ENCODE measurements at places on chromosomes 1 and 21. TPM values are rescaled to one million over a fixed set of nuclear protein-coding genes. Genes with fewer than 3 reads are reported as not detected.

DNA sequence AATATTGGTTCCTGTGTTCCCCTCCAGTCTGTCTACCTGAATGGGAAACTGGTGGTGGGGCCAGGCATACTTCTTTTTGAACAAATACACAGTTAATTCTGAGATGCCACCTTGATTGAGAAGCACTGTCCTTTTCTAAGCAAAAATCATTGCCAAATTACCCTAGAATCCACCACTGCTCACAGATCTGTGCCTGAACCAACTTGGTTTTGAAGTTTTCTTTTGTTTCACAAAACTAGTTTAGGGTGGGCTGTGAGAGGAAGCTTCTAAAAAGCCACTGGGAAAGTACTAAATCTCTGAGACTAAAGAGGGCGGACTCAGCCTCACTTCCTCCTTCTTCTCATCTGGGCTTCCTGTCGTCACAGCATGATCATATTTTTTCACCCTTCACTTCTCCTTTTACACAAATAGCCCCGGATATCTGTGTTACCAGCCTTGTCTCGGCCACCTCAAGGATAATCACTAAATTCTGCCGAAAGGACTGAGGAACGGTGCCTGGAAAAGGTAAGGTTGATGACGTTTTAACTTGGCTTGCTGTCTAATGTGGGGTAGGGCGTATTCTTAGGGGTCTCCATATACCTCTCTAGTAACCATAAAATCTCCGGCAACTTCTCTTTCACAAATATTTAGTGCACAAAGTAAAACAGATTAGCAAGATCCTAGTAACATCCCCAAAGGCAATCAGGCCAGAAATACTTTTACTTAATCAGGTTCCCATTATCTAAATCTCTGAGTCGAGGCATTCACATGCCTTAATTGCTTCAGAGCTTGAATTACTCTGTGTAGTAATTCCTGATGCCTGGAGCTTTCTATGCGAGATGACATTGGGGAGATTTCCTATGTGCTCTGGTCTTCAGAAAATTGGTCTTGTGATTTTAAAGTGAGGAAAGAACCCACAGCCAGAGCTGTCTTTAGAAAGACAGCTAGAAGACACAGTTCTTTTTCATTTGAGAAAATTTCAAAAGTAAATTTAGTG, at the start of gene CD53:
TSS of gene CD53 (plus strand) at position 404 of the 976 bp plus-strand sequence. CDS start 18,261 bp downstream, outside the sequence.
- H3K4me1 ChIP-seq: peaks cover 39% of the 10 kb centered on the region
- peak; percentile 62 for DNase-seq
- H3K36me3 ChIP-seq: peaks cover 39% of the 10 kb centered on the region

Gene CLCA4
- total RNA-seq: not detected

Gene SPRR1B
- not detected for total RNA-seq

DNA sequence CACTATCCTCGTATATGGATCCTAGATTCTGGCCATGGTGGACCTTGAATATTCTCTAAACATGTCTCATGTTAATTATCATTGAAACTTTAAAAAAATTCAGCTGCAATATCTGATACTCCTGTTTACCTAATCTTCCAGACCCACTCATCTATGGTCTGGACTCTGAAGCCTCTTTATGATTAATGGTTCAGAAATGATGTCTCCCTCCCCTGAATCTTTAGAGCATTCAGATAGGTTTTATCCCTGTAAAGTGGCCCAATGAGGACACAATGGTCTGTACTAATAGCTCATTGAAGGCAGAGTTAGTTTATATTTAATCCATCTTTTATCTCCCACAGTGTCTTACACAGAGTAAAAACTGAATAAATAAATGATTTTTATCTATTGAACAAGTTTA, 53.0 kb upstream of the DUSP10 start:
- peaks cover 2% of the 10 kb centered on the region for H3K36me3 ChIP-seq
- H3K27me3 ChIP-seq: no peaks in the 10 kb centered on the region
- H3K27ac ChIP-seq: peak overlapping the region; percentile 70

DNA sequence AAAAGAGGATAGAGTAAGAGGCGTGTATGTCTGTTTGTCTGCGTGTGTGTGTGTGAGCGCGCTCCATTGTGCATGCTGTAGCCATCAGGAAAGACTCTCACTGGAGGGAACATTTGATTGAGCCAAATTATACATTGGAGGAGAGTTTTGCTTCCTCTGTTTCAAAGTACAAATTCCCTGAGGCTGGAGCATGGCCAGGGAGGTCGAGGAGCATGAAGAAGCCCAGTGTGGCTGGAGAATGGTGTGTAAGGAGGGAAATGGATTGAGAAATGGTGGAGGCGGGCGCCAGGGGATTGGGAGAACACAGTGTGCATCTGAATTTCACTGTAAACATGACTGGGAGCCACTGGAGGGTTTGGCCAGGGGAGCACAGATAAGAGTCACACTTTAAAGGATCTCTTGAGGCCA, 22.1 kb upstream of the EFNA1 start:
- no peak for DNase-seq
- no peak overlapping the region for H3K4me3 ChIP-seq
- H3K27ac ChIP-seq: no peak overlapping the region
- no peaks in the 10 kb centered on the region for H3K36me3 ChIP-seq
- H3K4me1 ChIP-seq: no peaks in the 10 kb centered on the region

DNA sequence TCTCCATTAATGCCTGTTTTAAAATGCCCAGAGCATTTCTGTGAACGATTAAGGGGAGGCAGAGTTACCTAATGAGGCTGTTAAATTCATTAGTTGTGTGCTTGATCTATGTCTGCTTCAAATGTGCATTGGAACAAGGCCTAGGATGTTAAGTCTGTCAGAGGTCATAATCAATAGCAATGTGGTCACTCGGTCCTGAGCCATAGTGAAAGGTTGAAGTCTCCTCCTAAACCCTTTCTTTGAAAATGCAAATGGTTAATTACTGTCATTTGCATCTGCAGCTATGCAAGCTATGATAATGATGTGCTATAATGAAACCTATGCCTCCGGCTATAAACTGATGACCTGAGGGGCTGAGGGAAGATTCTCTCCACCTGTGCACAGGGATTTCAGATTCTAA, 114.2 kb upstream of the NR5A2 start:
- no peak overlapping the region for H3K27ac ChIP-seq
- H3K36me3 ChIP-seq: no peaks in the 10 kb centered on the region
- no peak for DNase-seq
- peaks cover 12% of the 10 kb centered on the region for H3K27me3 ChIP-seq

DNA sequence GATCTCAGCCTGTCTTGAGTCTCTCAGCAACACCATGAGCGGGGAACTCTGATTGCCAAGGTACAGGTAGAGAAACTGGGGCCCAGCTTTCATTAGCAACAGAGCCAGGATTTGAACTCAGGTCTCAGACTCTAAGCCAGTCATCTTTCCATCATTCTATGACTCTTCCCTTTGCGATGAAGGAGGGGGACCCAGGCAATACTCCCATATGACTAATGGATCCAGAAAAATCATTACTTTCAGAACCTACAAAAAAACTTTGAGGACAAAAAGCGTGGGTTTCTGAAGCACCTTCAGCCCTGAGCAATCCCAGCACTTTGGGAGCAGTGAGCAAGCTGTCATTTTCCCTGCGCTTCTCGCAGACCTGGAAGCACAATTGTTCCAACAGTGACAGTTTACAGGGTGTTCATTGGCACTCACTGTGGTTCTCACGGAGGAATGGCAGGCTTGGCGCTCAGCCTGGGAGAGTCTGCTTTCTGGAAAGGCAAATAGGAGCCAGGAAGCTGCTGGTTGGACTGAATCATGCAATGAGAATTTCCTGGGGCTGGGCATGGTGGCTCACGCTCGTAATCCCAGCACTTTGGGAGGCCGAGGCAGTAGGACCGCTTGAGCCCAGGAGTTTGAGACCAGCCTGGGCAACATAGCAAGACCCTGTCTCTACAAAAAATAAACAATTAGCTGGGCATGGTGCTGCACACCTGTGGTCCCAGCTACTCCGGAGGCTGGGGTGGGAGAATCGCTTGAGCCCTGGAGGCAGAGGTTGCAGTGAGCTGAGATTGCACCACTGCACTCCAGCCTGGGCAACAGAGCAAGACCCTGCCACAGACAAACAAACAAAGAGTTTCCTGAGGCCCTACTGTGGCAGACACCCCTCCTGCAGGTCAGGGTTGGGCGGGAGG, 40.1 kb downstream of the SLC2A7 start:
- DNase-seq: no peak
- no peaks in the 10 kb centered on the region for H3K36me3 ChIP-seq
- peak overlapping the region; percentile 62 for H3K27ac ChIP-seq
- H3K4me1 ChIP-seq: peaks cover 18% of the 10 kb centered on the region
- no peak overlapping the region for H3K4me3 ChIP-seq
- no peaks in the 10 kb centered on the region for H3K27me3 ChIP-seq

Gene TCHH
- not detected for total RNA-seq

DNA sequence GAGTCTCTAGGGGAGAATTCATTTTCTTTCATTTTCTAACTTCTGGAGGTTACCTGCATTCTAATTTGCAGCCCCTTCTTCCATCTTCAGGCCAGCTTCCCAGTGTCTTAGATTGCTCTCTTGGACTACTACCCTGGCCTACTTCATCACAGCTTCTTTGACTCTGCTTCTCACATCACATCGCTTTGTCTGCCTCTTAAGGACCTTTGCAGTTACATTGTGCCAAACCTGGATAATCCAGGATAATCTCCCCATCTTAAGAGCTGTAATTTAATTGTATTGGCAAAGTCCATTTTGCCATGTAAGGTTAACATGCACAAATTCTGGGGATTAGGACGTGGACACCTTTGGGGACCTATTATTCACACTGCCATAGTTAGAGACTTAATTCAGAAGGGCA, 18.4 kb downstream of the RNF2 start:
- no peak for DNase-seq
- no peak overlapping the region for H3K4me3 ChIP-seq
- H3K4me1 ChIP-seq: peaks cover 61% of the 10 kb centered on the region
- no peak overlapping the region for H3K27ac ChIP-seq
- peaks cover 13% of the 10 kb centered on the region for H3K36me3 ChIP-seq

- H3K4me3 ChIP-seq: no peak overlapping the region
- H3K27ac ChIP-seq: no peak overlapping the region
- H3K36me3 ChIP-seq: no peaks in the 10 kb centered on the region
- no peak for DNase-seq
- peaks cover 2% of the 10 kb centered on the region for H3K27me3 ChIP-seq
These were observed 28.0 kb upstream of the PLCH2 start for GRCh38 chr1:2448098-2448445.

DNA sequence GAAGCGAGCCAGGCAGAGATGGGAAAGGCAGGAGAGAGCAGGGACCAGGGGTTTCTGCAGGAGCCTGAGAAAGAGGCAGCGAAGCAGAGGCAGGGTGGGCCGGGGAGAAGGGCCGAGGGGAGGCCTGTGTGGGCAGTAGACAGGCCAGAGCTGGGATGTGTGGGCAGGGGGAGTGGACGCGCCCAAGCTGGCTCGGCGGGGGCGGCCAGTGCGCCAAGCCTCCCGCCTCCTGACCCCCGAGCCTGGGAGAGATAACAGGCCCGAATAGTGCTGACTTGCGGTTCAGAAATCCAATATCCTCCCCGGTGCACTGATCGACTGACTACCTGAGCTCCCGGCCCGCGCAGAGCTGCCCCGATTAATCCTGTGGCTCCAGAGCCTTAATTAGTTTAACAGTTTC, 41.9 kb downstream of the AHDC1 start:
- H3K27me3 ChIP-seq: no peaks in the 10 kb centered on the region
- H3K27ac ChIP-seq: no peak overlapping the region
- no peak for DNase-seq
- H3K4me3 ChIP-seq: no peak overlapping the region
- H3K4me1 ChIP-seq: peaks cover 11% of the 10 kb centered on the region

GRCh38 chr21:42562816-42563215, 49.2 kb downstream of the SLC37A1 start:
- no peaks in the 10 kb centered on the region for H3K4me1 ChIP-seq
- no peaks in the 10 kb centered on the region for H3K27me3 ChIP-seq
- H3K27ac ChIP-seq: no peak overlapping the region

Gene DCDC2B
- total RNA-seq: not detected
